Activated CD8-positive, alpha-beta memory T cell treated with anti-CD3 and anti-CD28 coated beads for 24 hours (primary cell): ENCODE measurements at places on chromosomes 2 and 18.

GRCh38 chr2:72824224-72824842 is 1.5 kb downstream of the EXOC6B start:
- DNase-seq, result no peak

DNA sequence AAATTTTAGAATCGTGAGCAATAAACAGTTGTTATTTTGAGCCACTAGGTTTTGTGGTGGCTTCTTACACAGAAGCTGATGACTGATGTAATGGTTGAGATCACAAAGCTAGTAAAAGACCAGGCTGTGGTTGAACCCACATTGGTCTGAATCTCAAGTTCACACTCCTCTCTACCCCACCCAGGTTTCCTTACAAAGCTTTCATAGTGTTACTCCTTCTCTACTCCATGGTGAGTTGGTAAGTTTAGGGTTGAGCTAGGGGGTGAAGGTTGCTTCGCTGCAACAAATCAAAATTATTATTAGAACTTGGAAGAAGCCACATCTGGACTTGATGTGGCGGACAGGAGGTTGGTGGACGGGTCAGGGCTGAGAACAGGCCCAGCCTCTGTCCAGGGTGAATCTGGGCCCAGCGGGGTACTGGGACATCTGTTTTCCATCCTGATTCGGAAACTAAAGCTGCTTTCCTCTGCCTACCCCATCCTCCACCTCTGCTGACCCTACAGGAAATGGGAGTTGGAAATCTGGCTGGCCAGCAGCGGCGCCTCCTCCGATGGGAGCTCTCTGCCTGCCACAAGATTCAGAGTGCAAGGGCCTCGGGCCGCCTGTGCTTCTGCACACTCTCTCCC is 86.3 kb downstream of the ZFP36L2 start:
- DNase-seq, result no peak

- no peak for DNase-seq
Observed at GRCh38 chr2:232903989-232904388, 33.9 kb downstream of the SNORC start.

- DNase-seq, result no peak
Observed at GRCh38 chr2:73611193-73611592, 31.0 kb downstream of the NAT8 start.

DNA sequence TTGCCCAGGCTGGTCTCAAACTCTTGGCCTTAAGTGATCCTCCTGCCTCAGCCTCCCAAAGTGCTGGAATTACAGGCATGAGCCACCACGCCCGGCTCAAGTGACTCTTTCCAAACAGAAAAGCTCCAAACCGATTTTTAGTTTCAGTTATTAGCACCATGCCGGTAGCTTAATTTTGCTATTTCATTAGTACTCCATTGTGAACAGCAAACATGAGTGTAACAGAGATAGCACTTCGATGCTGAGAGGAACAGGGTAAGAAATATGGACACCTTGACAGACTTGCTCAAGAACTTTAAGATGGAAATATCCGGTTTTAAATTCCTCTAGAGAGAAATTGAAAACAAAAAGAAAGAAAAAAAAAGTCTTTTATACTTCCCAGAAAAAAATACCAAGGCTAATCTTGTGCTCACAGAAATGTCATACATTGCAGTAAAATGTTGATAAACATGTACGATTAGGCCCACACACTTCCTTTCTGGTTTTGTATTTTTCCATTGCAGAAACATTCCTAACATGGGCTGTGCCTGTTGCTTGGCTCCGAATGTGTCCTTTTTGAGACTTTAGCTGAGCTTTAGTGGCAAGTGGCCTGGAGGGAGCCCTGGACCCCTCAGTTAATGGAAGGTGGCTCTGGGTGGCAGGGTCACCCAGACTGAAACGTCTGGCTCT is 18.3 kb downstream of the FHL2 start:
- DNase-seq, result no peak

DNA sequence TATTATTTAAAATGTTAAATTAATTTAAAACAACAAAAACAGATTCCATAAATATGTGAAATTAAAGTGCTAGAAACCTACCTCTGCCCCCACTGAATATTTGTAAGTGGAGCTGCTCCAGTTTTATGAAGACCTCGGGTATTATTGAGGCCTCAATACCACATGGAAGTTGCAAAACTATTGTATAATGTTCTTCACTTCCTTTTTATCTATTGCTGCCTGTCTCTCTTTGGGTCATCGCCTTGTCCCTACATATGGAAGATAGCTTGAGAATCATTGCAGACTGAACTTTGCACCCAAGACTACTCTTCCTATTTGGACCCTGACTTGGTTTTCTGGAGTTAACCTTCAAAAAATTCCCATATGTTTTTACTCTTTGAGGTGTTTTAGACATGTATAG is 212.1 kb upstream of the NETO1 start:
- DNase-seq, result no peak

DNA sequence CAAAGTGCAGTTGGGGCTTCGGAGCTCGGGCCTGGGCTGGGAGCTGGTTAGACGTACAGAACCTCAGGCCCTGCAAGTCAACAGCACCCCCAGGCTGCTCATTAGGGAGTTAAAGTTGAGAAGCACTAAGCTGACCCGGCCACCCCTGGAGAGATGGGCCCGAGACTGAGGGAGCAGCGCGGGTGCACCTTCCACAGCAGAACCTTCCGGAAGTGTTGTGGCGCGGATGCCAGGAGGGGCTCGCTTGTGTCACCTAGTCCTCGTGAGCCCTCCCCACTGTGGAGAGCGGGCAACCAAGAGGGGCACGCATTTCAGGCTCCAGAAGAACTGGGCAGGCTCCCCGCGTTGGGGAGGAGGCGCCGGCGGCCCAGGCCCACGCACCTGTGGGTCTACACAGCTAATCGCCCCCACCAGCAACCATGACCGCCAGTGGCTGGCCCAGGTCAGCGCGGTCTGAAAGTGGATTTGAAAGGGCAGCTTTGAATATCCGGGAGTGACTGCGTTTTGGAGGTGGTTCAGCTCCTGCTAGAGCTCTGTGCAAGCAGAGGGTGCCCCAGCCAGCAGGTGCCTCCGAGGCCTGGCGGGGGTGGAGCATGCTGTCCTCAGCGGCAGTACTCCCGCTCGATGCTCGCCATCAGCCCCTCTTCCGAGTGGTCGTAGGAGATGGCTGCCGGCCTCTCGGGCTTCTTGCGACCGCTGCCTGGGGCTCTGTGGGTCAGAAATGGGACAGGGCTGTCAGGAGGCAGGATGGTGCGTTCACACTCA is 15.1 kb downstream of the KLF11 start:
- DNase-seq, result no peak

DNA sequence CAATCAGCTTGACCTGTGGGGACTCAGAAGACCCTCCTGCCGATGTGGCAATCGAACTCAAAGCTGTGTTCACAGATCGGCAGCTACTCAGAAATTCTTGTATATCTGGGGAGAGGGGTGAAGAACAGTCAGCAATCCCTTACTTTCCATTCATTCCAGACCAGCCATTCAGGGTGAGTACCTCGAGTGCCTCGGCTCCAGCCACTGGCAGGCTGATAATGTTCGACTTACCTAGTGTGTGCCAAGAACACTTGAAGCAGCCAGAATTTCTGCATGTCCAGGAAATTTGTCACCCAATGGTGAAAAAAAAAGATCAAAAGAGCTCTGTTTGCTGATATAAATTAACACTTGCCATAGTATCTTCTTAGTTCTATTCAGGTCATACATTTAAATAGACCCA is 2.3 kb downstream of the LGALSL start:
- no peak for DNase-seq

GRCh38 chr2:219292616-219293015 is 13.4 kb downstream of the DNAJB2 start:
- peak; percentile 43 for DNase-seq

DNA sequence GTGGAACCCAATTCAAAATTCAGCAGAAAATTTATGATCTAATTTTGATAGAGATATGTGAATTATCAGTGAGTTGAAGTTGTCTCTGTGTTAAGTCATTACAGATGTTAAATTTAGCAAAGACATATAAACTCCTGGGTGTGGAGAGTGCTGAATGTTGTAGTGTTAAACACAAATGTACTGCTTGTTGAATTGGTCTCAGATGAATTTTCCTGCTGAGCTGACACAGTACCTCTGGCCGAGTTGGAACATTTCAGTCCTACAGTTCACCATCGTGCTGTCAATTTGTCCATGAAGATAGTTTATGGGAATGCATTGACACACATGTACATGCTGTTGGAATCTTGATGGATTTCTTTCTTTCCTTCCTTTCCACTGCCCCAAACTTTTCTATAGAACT is 255.9 kb downstream of the PLCL1 start:
- no peak for DNase-seq

GRCh38 chr18:9766076-9766481 is 58.0 kb downstream of the RAB31 start:
- DNase-seq, result no peak

DNA sequence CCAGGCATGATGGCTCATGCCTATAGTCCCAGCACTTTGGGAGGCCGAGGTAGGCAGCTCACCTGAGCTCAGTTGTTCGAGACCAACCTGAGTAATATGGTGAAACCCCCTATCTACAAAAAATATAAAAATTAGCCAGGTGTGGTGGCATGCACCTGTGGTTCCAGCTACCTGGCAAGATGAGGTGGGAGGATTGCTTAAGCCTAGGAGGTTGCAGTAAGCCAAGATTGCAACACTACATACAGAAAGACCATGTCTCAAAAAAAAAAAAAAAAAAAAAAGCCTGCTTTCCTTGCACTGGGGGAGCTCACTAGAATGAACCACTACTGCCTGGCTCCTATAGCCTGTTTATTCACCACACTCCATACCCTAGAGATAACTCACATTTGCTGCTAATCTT is 7.4 kb upstream of the MAT2A start:
- no peak for DNase-seq

DNA sequence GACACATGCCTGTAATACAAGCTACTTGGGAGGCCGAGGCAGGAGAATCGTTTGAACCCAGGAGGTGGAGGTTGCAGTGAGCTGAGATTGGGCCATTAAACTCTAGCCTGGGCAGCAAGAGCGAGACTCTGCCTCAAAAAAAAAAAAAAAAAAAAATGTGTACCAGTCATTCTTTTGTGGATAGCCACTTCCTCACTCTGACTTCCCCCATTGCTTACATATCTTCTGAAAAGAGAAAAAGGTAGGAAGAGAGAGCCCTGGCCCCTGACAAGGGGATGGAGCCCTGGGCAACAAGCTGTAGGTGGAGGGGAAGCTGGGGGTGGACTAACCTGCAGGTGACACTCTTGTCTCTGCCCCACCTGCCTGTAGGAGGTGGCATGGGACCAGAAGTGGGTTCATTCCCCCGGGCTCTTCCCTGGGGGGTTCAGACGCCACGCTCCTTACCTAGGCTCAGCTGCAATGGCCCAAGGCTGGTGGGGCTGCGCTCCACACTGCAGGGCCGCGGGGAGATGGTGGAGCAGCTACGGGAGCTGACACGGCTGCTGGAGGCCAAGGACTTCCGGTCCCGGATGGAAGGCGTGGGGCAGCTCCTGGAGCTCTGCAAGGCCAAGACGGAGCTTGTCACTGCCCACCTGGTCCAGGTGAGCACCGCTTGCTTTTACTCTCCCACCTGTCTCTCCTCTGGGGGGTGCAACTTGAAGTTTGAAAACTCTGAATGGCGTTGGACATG is 39.1 kb downstream of the PCARE start:
- no peak for DNase-seq

DNA sequence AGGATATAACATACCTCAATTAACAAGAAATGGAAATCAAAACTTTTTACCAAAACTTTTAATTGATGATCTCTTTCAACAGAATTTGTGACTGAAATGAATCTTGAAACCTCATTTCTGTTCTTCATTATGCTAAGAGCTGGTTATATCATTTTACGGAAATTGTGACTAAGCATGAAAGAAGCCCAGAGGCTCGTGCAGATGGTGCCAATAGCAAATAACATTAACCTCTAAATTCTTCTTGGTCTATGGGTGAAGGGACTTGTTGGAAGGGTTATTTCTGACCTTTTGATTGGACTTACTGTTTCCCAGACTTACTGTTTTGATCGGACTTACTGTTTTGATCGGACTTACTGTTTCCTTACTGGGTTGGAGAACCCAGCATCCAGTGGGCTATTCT is 435.6 kb downstream of the TDRD15 start:
- DNase-seq, result no peak

DNA sequence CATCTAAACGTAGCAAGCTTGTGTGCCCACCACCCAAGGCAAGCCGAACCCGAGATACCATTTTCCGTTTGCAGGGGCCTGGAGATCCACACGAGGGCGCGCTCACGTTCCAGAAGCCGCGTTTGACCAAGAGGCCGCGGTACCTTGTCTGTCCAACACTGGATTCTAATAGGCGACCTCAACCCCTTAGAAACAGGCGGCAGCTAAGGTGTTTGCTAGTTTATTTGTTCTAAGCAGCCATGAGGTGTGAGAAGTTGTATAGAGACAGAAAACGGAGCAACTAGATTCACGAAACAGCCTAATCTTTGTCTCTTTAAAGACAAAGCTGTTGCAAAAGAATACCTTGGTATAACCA is 4.2 kb downstream of the HOXD11 start:
- no peak for DNase-seq

- no peak for DNase-seq
Observed at GRCh38 chr2:3176071-3176868, 201.3 kb downstream of the EIPR1 start.

DNA sequence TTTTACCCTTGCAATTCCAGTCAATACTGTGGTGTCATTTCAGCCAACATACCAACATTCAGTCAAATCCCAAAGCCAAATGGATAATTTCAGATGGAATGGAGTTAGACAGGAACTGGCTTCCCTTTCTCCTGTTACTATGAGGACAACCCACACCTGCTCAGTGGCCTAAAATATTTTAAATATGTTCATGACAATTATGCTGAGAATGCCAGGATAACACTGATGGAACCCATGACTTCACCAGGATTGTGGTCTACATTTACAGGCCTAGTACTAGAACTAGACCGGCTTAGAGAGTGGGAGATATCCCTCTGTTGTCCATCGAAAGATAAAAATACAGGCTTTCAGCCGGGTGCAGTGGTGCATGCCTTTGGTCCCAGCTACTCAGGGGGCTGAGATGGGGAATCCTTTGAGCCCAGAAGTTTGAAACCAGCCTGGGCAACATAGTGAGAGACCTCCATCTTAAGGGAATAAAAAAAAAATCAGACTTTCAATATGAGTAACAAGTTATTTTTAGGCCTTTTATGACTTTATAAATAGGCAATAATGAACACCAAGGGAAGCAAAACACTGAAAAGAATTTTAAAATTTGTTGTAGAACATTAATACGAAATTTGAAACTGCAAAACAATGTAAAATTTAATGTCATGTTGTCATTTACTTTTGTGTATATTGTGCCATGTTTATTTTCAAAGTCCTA is 14.2 kb downstream of the GPATCH11 start:
- no peak for DNase-seq

GRCh38 chr2:160419776-160420505 is 73.7 kb downstream of the RBMS1 start:
- DNase-seq, result no peak

GRCh38 chr2:69973335-69973735 is 11.9 kb upstream of the ASPRV1 start:
- DNase-seq, result no peak
